ENCODE measurements at places on chromosomes 12 and 14. TPM values are rescaled to one million over a fixed set of nuclear protein-coding genes. Genes with fewer than 3 reads are reported as not detected.

ASPG gene
- total RNA-seq: 4.6 TPM

GRCh38 chr12:109999983-110000505 lies 814 bp downstream of the ANKRD13A start:
- DNase-seq: peak; percentile 56

DNA sequence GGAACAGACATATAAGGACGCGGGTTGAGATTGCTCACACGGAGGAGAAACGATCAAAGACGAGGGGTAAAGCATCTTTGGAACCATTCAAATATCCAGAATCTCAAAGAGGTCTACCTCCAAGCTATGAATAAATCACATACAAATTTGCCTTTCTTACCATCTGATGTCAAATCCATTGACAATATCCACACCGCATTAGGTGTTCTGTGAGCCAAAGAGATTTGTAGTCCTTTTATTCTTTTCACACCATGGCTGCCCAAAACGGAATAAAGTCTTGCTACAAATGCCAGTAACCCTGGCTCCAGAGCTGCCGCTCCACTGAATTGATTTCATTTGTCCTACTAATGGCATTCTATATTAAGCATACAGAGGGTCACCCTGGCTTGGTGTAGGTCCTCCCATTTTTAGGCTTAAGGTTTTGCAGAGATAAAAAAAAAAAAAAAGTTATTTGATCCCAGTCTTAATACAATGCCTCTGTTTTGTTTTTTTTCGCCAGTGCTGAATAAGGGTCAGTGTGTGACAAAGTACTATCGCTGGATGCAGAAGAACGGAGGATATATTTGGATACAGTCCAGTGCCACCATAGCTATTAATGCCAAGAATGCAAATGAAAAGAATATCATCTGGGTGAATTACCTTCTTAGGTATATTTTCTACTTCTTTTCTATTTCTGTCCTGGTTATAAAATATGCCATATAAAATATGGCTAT lies 157.3 kb downstream of the EGLN3 start:
- DNase-seq: no peak

BRAP gene
- 16.7 TPM for total RNA-seq

GRCh38 chr12:78275886-78276285 lies 445.2 kb downstream of the NAV3 start:
- no peak for DNase-seq

AQP2 gene
- not detected for total RNA-seq

DNA sequence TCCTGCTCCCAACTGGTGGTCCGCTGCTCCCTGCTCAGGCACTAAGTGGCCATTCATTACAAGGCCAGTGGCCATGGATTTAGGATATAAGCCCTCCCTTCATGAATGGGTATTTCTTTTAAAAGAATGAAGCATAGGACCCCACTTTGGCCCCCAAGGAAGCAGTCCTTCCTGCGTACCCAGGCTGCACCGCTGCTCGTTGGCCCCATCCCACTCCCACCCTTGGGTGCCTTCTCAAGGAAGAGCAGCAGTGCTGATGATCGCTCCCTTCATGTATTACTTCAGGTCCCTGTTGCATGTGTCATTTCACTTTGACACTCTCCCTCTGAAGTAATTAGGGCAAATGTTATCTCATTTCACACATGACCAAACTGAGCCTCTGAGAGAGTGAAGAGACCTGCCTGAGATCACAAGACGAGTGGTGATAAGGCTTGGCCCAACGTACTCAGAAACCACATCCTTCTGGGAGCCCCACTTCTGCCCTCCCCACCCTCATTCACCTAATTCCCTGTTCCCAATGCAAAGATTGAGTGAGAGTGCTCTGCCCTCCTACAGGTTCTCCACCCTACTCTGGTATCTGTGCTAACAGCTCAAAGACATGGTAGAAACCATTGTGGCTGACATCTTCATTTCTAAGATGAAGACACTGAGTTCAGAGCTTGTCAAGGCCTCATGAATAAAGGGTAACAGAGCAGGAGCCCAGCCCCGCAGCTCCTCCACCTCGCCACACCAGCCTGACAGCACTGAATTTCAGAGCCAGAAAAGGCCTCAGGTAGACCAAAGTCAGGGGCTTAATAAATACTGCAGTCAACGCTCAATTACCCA lies 10.3 kb upstream of the KRT2 start:
- DNase-seq: no peak

OASL gene
- 21.1 TPM for total RNA-seq

GRCh38 chr14:59046746-59047145 lies 141.7 kb upstream of the DAAM1 start:
- no peak for DNase-seq

GRCh38 chr14:60266021-60266937 lies 17.3 kb downstream of the PPM1A start:
- no peak for DNase-seq

TAPBPL gene
- total RNA-seq: 32.4 TPM

TAS2R7 gene
- not detected for total RNA-seq

RDH16 gene
- total RNA-seq: 0.53 TPM

GRCh38 chr14:91439345-91439744 lies 21.7 kb upstream of the CCDC88C start:
- DNase-seq: no peak

- no peak for DNase-seq
Measured at GRCh38 chr12:113722747-113723146, 243.4 kb downstream of the RBM19 start.

- DNase-seq: no peak
Measured at GRCh38 chr14:50344116-50344775, 32.1 kb downstream of the DMAC2L start.

DNA sequence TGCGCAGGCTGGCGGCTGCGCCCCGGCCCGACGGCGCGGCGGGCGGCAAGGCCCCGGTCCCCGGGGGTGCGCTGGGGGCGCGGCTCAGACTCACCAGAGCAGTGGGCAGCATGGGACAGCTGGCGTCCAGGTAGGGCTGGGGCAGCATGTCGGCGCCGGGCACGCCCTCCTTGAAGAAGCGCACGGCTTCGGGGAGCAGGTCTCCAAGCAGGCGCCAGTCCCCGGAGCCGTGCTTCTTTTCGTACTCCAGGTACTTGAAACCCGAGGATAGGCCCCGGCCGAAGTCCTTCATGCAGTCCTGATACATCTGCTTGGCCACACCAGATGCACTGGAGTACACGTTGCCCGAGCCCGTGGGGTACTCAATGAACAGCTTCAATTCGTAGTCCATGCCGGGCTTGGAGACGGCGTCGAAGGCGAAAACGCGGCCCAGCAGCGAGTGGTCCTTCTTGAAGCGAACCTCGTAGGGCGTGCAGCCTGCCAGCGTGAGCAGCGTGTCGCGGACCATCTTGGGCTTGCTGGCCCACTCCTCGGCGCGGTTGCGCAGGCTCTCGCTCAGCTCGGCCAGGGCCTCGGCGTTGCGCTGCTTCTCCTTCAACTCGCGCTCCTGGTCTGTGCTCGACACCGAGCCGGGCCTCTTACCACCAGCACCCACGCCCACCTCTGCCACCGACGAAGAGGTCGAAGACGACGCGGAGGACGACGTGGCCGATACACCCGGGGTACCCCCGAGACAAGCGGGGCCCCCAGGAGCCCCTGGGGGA lies 2.2 kb downstream of the IRF2BPL start:
- DNase-seq: peak; percentile 65

CLEC14A gene
- 57.0 TPM for total RNA-seq

DNA sequence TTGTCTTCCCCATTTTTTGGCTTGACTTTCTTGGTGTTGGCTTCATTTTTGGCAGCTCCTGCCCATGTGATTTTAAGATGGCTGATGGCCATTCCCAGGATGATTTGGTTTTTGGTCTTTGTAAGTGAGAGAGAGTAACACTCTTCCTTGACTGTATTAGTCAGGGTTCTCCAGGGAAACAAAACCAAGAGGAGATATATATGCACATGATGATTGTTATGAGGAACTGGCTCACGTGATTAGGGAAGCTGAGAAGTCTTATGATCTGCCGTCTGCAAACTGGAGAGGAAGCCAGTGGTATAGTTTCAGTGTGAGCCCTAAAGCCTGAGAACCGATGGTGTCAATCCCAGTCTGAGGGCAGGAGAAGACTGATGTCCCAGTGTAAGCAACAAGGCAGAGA lies 146.6 kb downstream of the NRXN3 start:
- DNase-seq: no peak

FAR2 gene
- 23.7 TPM for total RNA-seq

- DNase-seq: no peak
Measured at GRCh38 chr14:101183376-101184103, 280.0 kb upstream of the RTL1 start.

MYL2 gene
- total RNA-seq: not detected

DNA sequence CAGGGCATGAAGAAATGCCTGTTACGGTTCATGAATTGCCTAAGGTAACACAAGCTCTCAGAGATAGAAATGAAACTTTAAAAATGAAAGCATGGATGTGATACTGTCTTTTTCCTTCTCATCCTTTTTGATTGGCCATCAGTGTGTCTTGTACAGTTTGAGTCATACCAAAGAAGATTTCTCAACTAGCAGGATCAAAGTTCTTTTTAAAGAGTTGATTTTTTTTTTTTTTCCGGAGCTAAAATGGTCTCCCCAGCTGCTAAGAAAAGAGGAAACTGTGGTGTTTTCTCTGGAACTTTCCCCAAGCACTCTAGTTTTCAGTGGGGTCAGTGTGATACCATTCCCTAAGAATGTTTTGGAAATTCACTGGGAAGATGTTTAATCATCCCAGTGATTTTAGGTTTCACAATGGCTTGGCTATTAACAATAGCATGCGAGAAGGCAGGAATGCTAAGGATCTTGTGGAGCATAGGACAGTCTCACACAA lies 105.0 kb downstream of the ETNK1 start:
- DNase-seq: no peak

DNA sequence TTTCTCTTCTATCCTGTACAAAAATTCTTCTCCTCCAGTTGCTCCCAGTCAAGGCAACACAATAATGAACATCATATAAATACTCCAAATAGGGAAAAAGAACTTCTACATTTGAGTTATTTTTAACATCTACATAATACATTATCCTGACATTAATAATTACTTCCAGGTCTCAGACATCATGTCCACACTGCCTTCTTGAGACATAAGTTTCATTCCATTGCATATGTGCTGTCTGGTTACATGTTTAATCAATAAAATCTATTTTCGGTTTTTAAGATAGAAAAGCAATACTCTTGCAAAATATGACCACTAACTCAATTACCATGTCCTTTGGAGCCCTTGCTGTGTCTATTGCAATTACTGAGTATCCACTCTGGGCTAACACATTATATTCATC lies 881.9 kb downstream of the GALC start:
- DNase-seq: no peak

GRCh38 chr14:31902945-31903646 lies 174.0 kb upstream of the ARHGAP5 start:
- no peak for DNase-seq

DNA sequence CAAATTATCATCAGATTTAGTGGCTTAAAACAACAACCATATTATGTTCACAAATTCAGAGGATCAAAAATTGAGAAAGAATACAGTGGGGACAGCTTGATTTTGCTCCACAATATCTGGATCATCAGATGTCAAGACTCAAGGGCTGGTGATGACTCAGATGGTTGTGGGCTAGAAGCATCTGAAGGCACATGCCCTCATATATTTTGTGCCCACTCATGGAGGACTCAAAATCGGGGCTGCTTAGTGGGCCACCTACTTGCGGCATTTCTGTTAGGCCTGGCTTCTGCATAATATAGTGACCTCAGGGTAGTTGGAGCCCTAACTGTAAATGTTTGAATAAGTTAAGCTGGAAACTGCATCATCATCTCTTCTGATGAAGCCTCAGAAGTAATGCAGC lies 584.5 kb downstream of the SLC16A7 start:
- DNase-seq: no peak

- no peak for DNase-seq
Measured at GRCh38 chr14:98244966-98245569, 1026.9 kb downstream of the BCL11B start.

RHOJ gene
- 29.2 TPM for total RNA-seq

DNA sequence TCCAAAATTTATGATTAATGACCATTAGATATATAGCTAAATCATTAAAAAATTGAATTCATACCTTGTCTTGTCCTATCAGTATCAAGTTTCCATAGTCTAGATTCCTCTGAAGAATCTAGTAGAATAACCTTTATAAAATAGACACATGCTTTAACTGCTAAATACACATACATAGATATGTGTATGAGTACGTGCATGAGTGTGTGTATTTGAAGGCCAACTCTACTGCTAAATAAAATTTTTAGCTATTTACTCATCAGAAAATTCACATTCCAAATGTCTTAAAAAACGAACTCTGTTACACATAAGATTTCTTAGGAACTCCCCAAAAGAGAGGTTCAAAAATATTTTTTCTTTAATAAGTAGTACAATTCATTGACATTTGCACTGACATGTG lies 233.0 kb downstream of the SSPN start:
- no peak for DNase-seq

GRCh38 chr12:20917819-20918218 lies 107.3 kb downstream of the SLCO1B3 start:
- DNase-seq: no peak

- DNase-seq: no peak
Measured at GRCh38 chr12:98973395-98973794, 328.3 kb downstream of the APAF1 start.

MFAP5 gene
- total RNA-seq: 50.2 TPM

GNPNAT1 gene
- 9.5 TPM for total RNA-seq

ABHD12B gene
- not detected for total RNA-seq

SCN8A gene
- 0.53 TPM for total RNA-seq

DNA sequence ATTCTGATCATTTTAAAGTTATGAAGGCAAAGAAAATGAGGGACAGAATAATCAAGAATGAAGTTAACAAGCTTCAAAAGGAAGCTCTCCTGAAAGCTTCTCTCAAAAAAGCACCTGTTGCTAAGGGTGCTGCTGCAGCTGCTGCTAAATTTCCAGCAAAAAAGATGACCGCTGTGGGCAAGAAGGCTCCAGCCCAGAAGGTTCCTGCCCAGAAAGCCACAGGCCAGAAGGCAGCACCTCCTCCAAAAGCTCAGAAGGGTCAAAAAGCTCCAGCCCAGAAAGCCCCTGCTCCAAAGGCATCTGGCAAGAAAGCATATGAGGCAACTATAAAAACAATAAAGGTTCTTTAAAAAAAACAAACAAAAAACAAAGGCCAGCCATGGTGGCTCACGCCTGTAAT lies 52.7 kb upstream of the NR2C1 start:
- DNase-seq: no peak
